LoVo (cell line): ENCODE measurements at places on chromosomes 5 and 9.

DNA sequence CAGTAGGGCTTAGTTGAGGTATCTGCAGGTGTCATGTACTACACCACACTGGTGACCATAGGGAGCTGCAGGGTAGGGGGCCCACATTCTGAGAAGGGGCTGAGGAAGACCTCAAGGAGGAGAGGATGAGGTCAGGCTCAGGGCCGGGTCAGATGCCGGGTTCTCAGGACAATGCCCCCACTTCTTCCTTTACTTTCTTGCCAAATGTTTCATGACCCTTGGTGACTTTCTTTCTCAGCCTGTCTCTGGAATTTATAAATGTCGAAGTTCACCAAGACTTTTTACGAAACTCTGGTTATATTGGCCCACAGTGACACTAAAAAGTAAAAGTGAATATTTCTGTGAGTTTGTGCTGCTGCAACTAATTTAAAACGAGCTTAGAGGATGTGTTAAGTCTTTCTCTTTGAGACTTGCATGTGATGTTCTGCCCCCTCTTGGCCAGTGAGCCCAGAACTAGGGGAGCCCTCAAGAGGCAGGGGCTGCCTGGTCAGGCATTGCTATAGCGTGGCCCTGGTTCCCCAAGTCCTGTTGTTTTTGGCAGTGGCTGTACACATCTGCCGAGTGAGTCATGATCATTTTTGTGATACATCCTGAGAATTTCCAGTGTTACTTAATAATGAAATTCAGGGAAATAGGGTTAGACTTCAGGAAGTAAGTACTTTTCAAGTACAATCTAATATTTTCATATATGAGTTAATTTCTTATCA, 11.2 kb downstream of the ACO1 start:
- no peak for DNase-seq

GRCh38 chr5:83102364-83102980, 25.1 kb downstream of the XRCC4 start:
- DNase-seq: no peak

- DNase-seq: no peak
Measured at GRCh38 chr9:26375448-26375847, 517.2 kb downstream of the CAAP1 start.

GRCh38 chr9:125189011-125189360, 617 bp downstream of the PPP6C start:
- no peak for DNase-seq

- DNase-seq: no peak
Measured at GRCh38 chr5:92041911-92042660, 659.0 kb upstream of the ARRDC3 start.

DNA sequence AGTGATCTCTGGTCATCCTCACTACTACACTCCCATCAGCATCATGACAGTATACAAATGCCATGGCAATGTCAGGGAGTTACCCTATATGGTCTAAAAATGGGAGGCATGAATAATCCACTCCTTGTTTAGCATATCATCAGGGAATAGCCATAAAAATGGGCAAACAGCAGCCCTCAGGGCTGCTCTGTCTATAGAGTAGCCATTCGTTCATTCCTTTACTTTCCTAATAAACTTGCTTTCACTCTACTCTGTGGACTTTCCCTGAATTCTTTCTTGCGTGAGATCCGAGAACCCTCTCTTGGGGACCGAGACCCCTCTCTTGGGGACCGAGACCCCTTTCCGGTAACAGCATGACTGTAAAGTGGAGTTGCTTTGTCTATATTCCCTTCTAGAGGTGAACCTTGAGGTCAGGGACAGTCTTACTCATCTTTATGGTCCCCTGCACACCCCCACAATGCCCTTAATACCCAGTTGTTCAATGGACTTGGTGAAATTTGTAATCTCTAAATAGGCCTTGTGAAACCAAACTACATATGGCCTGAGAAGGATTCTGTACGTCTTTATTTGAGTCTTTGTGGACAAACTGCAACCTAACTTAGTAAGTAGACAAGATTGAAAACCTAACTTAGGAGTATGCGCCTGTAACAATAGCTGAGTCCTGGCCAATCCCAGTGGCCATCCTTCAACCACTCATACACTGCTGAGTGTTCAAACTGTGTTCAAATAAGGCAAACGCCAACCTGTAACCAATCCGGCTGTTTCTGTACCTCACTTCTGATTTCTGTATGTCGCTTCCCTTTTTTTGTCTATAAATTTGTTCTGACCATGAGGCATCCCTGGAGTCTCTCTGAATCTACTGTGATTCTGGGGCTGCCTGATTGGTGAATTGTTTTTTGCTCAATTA, 32.3 kb upstream of the UBTD2 start:
- DNase-seq: no peak

- no peak for DNase-seq
Measured at GRCh38 chr5:11164531-11165294, 403.7 kb upstream of the DAP start.

- DNase-seq: no peak
Measured at GRCh38 chr5:91329283-91329682, 53.8 kb downstream of the ARRDC3 start.

DNA sequence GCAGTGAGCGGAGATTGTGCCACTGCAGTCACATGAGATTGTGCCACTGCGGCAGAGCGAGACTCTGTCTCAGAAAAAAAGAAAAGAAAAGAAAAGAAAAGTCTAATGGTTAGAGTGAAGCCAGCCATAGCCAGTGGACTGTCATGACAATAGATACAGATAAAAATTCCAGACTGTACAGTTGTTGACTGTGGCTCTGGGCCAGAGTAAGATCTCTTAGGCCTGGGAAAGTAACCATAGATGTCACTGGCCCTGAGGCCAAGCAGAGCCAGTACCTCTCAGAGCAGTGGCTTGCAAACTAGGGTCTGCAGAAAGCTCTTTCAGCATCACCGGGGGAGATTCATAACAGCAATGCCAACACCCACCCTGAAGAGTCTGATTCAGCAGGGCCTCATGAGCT, 44.1 kb upstream of the SUB1 start:
- DNase-seq: no peak

DNA sequence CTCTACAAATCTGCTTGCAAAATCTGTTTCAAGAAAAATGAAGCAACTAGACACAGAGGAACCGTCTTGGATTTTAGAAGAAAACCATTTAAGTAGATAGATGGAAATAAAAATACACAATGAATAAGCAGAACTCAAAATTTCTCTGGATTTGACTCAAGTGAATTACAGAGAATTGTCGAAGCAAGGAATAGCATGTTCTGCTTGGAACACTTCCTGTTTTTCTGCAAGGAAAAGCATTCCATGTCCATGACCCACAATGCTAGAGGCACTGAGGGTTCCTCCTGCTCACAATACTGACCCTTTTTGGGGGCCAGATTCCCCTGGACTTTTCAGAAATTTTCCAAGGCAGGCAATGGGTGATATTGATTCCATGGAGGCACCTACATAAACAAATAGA, 29.8 kb downstream of the PRUNE2 start:
- DNase-seq: no peak

DNA sequence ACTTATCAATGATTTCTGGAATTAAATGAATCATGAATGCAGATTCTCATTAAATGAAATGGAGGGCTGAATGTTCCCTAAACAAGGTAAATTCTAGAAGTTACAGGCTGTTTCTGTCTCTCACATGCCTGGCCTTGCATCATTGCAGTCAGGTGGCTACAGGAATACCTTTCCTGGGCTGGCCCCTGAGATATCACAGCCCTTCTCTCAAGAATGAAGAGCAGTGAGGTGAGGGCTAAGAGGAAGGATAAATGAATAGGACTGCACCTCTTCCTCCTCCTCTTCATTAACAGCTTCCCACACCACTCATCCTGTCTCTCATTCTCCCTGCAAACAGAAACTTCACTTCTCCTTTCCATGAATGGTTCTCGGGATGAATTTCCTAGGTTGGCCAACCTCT, 22.5 kb downstream of the ARHGEF28 start:
- no peak for DNase-seq

- no peak for DNase-seq
Measured at GRCh38 chr5:132435886-132436285, 54.7 kb downstream of the IRF1 start.

DNA sequence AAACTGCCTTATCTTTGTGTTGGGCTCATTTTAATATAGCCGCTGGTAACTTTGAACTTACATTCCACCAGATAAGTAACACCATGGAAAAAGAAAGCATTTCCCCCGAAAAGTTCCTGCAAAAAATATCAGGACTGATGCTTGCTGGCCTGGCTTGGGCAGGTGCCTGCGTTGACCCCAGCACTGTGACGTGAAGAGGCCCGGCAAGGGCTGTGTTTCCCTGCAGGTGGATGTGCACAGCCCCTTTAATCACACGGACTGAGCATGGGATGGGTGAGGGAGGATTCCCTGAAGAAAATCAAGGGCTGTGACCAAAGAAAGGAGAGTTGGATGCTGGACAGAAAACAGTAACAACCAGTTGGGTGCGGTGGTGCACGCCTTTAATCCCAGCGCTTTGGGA, 138.2 kb downstream of the NSG2 start:
- no peak for DNase-seq

DNA sequence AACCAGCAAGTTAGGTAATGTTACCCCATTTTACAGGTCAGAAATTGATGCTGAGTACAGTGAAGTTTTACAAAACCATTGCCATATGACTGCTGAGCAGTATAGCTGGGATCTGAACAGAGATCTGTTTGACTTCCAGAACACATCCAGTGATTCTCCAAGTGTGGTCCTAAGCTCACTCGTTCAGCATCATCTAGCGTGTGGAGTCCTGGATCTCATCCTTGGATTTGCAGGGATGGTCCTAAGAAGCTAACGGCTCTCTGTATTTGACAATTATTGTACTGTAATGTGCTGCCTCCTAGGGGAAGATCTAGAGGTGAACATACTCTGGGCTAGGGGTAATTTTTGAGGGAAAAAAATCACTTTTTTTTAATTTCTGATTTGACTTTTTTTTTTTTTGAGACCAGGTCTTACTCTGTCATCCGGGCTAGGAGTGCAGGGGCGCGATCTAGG, 1.4 kb downstream of the SLC26A2 start:
- DNase-seq: no peak

GRCh38 chr9:95463148-95464060, 53.4 kb downstream of the PTCH1 start:
- no peak for DNase-seq

DNA sequence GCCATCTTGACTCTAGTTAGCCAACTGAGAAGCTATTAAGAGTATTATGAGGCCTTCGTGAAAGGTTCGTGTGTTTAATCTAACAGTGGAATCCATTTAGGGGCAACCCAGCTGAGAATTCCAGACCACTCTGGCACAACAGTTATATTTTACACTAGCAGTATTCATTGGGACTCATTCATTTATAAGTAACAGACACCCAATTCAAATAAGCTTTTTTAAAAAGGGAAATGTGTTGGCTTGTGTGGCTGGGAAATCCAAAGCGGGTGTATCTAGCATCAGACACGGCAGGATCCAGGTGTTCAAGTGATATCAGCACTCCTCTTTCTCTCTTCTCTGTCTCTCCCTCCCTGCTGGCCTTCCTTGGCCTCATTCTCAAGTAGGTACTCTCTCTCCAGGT, 46.0 kb upstream of the SHC3 start:
- DNase-seq: no peak

- no peak for DNase-seq
Measured at GRCh38 chr5:139105621-139106071, 92.5 kb downstream of the SIL1 start.

- no peak for DNase-seq
Measured at GRCh38 chr9:136342181-136343120, 15.1 kb downstream of the GPSM1 start.

DNA sequence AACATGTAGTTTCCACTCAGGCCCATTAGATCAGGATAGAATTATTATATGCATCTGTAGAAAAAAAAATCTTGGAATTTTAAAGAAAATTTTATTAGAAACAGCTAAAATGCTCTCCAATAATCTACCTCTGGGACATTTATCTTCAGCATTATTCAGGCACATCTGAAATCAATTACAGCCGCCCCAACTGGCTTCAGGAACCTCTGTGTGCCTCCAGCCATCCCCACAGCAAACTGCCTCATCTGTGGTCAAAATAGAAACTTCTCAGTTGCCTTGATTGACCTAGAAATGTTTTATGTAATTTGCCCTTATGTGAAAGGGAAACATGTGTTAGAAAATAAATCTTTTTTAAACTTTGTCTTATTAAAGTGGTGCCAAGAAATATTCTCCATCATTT, 120.1 kb upstream of the LPAR1 start:
- no peak for DNase-seq

DNA sequence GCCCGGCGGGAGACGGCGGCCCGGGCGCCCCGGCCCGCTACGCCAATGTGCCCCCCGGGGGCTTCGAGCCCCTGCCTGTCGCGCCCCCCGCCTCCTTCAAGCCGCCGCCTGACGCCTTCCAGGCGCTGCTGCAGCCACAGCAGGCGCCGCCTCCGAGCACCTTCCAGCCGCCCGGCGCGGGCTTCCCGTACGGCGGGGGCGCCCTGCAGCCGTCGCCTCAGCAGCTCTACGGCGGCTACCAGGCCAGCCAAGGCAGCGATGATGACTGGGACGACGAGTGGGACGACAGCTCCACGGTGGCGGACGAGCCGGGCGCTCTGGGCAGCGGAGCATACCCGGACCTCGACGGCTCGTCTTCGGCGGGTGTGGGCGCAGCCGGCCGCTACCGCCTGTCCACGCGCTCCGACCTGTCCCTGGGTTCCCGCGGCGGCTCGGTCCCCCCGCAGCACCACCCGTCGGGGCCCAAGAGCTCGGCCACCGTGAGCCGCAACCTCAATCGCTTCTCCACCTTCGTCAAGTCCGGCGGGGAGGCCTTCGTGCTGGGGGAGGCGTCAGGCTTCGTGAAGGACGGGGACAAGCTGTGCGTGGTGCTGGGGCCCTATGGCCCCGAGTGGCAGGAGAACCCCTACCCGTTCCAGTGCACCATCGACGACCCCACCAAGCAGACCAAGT, 723 bp downstream of the SNX18 start:
- peak; percentile 24 for DNase-seq

- no peak for DNase-seq
Measured at GRCh38 chr5:119596046-119596445, 33.3 kb upstream of the FAM170A start.

DNA sequence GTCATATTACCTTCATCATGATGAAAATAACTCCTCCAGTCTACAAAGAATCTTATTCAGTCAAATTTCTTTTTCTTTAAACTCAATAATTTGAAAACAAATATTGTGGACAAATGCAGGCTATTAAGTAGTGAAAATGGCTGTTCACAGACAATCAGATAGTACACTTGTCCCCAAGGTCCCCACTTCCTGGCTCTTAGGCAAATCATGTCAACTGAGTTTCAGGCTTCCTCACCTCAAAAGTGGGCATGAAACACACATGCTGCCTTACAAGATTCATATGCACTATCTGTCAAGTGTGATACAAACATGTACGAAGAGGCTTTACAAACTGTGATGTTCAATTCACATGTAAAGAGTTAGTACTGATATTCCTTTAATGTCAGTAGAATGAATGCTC, 385.2 kb upstream of the SEMA6A start:
- no peak for DNase-seq

- DNase-seq: peak; percentile 63
Measured at GRCh38 chr5:126449751-126450271, 26.6 kb downstream of the GRAMD2B start.
